LHCN-M2 (cell line): ENCODE measurements at places on chromosomes 3 and 15. TPM values are rescaled to one million over a fixed set of nuclear protein-coding genes. Genes with fewer than 3 reads are reported as not detected.
A peak's percentile ranks its signal among the peaks of the same experiment; 100 is the strongest.

DNA sequence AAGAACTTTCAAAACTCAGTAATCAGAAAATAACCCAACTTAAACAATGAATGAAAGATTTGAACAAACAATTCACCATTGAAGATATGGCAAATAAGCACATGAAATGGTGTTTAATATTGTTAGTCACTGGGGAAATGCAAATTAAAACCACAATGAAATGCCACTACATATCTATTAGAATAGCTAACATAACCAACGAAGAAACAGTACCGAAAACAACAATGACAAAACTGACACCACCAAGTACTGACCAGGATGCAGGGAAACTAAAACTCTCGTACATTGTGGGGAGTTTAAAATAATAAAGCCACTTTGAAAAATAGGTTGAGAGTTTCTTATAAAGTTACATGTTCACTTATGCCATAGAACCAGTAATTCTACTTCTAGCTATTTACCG, 69.1 kb downstream of the KBTBD8 start:
- DNase-seq: no peak

- DNase-seq: peak; percentile 68
These were observed 50.7 kb downstream of the UMPS start for GRCh38 chr3:124780761-124781475.

DNA sequence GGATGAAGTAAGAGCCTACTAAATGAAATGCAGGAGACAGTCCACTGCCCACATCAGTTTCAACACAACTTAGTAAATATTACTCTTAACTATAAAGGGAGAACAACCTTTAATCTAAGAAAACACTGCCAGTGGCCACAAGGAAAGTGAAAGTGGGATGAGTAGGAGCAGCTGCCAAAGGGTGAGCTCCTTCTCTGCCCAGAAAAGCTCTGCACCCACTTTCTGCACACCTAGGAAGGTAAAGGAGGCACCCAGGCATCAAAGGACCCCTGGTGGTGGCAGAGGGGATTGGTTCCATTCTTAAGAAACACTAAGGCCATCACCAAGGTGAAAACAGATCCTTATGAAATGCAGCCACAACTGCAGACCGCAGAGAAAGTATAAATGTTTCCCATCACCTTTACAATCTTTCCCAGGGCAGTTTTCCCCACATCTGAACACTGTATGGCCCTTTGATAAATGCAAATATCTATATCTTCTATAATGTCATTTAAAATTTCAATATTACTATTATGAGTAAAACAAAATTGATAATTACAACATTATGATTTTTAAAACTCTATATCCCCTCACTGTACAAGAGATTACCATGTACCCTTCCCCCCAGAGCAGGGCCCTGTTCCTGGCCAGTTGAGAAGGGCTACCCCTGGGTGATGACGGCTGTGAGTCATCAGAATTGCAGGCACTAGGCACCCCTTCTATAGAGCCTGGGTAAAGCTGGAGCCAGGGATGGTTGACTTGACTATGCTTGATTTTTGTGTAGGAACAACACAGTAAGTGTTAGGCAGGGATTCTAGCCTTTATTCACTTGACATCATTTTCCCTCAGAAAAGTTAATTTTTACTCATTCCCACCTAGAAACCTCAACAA, 92.0 kb downstream of the SNRK start:
- DNase-seq: peak; percentile 39

- DNase-seq: no peak
These were observed 343.3 kb downstream of the DIPK2A start for GRCh38 chr3:144314946-144315345.

DNA sequence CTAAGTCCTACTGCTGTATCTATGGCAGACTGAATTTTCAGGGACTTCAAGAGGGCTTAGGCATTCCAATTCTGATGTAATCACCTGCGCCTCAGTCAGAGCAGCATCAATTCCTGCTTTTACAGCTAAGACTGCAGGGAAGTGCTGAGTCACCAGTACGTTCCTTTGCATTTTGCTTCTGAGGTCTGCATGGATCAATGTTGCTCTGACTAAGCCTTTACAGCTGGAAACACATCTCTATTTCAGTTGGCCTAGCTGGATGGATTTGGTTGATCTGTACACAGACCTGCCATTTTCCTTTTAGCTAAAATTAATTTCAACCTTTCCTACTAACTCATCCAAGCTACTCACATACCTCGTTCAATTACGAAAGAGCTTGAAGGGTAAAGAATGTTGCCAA, 51.3 kb downstream of the ETV5 start:
- peak; percentile 86 for DNase-seq

DNA sequence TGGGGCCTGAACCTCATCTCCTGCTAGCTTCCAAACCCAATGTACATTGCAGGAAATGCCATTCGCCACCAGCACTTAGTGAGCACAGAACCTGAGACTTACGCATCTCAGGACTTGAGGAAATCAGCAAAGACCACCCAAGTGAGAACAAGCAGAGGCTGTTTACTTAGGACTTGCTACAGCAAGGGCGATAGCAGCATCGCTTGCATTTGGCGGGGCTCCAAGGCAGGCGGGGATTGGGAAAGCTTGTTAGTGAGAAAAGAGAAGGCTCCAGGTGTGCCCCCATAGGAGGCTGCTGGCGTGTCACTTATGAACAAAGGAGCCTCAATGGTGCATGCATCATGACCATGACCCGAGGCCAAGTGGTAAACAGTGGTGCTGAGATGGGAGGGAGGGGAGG, 19.7 kb downstream of the SLC6A20 start:
- DNase-seq: no peak

GRCh38 chr15:35436422-35436821, 109.5 kb downstream of the DPH6 start:
- no peak for DNase-seq

DNA sequence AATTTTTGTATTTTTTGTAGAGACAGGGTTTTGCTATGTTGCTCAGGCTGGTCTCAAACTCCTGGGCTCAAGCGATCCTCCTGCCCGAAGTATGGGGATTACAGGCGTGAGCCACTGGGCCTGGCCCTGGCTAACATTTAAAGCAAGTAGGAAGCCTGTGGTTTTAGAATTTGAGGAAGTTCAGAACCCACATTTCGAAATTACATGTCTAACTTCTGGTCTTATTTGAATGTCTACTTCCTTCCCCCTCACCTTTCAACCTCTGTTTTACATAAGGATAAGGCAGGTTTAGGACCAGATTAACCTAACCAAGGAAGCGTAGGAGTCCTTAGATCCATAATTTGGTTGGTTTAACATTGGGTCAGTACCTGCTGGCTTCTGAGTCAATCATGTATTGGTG, 120.5 kb upstream of the PROK2 start:
- no peak for DNase-seq

DNA sequence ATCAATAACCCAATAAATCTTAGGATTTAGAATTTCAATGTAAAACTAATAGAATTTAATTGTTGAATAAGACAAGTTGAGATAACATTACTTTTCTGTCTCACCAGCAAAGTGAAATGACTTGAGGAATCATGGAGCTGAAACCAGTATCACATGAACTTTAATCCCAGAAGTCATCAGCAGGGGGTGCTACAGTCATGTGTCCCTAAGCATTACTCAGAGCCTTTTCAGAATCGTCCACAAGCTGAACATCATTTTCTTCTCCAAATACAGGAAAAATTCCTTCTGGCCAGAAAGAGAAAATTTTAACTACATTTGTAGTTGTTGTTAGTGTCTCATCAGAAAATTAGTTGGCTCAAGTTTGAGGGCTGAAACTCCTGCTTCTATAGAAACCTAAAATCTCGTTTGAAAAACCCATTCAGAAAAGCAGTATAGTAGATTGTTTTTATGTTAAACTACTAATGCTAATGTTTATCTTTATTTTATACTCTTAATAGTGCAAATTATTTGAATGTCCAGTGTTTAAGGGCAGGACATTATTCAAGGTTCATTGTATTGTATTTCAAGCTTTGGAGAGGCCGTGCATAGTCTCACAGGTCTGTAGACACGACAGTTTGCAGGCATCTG, 384.1 kb downstream of the PLOD2 start:
- DNase-seq: peak; percentile 73

The SLC2A2 gene
- total RNA-seq: not detected in 2 replicates

The LPP gene
- 32.4 and 39.7 TPM in 2 replicates for total RNA-seq

The PLAAT1 gene
- not detected in 2 replicates for total RNA-seq

The RBP2 gene
- not detected in 2 replicates for total RNA-seq

The ZNF445 gene
- total RNA-seq: 4.9 and 6.3 TPM in 2 replicates

The POLQ gene
- total RNA-seq: 11.9 and 14.6 TPM in 2 replicates
